ENCODE measurements at places on chromosomes 5 and 9. TPM values are rescaled to one million over a fixed set of nuclear protein-coding genes. Genes with fewer than 3 reads are reported as not detected.

Gene ELOVL7
- 5.8 TPM for total RNA-seq

Gene CBY3
- total RNA-seq, result 0.81 TPM

Gene FAM170A
- not detected for total RNA-seq

Gene CNTFR
- total RNA-seq, result not detected

Gene GRAMD2B
- total RNA-seq, result 13.5 TPM

Gene SOX30
- 0.33 TPM for total RNA-seq

Gene GRM6
- not detected for total RNA-seq

Gene SHROOM1
- total RNA-seq, result 8.2 TPM

Gene RASEF
- total RNA-seq, result 2.9 TPM

Gene TRIM36
- total RNA-seq, result 0.76 TPM

Gene NIPSNAP3A
- total RNA-seq, result 20.8 TPM

Gene DHFR
- total RNA-seq, result 46.3 TPM

Gene SLC34A1
- total RNA-seq, result not detected

Gene SAXO1
- 0.51 TPM for total RNA-seq

Gene BTNL3
- total RNA-seq, result not detected

Gene HTR1A
- total RNA-seq, result not detected

Gene UGCG
- total RNA-seq, result 84.9 TPM

Gene LURAP1L
- total RNA-seq, result 3.9 TPM

Gene FAM114A2
- 10.4 TPM for total RNA-seq
